ENCODE measurements at places on chromosomes 7 and 10.

- no peak for DNase-seq
Measured at GRCh38 chr10:55519264-55519663, 718.2 kb upstream of the PCDH15 start.

- DNase-seq: no peak
Measured at GRCh38 chr10:72523932-72524396, 101.9 kb downstream of the MICU1 start.

GRCh38 chr7:27062946-27063345 is 32.9 kb downstream of the HOXA1 start:
- DNase-seq: no peak

GRCh38 chr10:60073397-60073780 is 167.0 kb upstream of the CCDC6 start:
- DNase-seq: no peak

DNA sequence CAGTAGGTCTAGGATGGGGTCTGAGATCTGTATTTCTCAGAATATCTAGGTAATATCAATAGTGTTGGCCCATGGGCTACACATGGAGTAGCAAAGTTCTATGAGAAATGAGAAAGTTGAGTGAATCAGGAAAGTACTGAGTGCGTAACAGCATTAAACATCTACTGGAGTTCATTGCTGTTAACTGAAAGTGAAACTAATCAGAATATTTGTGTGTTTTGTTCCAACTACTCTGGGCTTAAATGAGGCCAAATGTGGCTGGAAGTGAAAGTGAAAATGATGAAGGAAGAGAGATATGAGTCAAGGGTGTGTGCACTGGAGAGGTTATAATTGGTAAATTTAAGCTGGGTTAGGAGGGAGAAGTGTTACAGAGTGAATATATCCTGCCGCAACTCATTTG is 46.5 kb downstream of the TMEM106B start:
- DNase-seq: peak; percentile 22

DNA sequence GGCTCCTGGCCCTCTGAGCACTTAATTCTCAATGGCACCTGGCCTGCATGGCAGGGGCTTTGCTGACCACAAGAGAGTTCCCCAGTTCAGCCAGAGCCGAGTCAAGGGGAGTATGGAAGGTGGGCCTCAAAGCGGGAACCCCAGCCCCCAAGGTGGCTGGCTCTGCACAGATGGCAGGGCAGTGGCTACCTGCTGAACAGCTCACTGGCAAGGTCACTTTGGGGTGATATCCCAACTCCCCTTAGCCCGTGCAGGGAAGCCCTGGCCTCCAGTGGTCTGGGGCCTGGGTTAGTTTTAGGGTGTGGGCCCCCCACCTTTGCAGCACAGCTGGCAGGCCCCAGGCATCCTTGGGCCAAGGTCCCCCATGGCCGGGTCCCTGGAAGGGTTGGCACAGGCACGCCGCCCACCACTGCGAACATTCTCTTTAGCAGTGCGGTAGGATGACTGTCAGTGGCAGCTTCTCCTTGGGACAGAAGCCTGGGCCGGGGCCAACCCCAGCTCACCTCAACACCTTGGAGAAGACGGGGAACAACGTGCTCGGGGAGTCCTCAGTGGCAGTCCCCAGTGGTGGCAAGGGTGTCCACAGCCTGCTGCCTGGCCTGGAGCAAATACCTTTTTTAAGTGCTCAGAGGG is 36.8 kb downstream of the PPIF start:
- DNase-seq: no peak

GRCh38 chr7:133504825-133505224 is 251.9 kb downstream of the EXOC4 start:
- no peak for DNase-seq
